ENCODE measurements at places on chromosomes 3 and 15. TPM values are rescaled to one million over a fixed set of nuclear protein-coding genes. Genes with fewer than 3 reads are reported as not detected.

DNA sequence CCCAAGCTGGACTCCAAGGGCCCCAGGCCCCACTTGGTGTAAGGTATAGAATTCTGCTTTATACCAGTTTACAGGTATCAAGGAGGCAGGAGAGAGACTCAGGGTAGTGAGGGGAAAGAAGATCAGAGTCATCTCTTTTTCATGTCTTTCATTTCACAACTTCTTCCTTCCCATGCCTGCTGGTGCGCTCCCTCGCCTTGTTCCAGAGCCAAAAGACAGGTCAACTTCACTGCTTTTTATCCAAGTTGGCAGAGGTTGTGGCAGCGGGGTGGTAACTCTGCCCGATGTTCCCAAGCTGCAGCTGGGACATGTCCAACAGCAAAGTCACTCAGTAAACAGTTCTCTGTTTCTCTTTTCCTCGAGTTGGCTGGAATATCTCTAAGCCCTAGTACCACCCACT lies 86.3 kb upstream of the TCF12 start:
- no peak for DNase-seq

- no peak for DNase-seq
Measured at GRCh38 chr3:194351080-194351672, at the start of gene CPN2. Gene CPN2 (minus strand): TSS chr3:194351328. CDS start chr3:194342702, 8,626 bp downstream.

GRCh38 chr3:46634856-46635255 lies 22.5 kb downstream of the FAM240A start:
- no peak for DNase-seq

- DNase-seq = no peak
Measured at GRCh38 chr3:178623666-178624255, 87.5 kb downstream of the KCNMB2 start.

GRCh38 chr3:45078910-45079522 lies 52.9 kb downstream of the CLEC3B start:
- DNase-seq = peak; percentile 65

DNA sequence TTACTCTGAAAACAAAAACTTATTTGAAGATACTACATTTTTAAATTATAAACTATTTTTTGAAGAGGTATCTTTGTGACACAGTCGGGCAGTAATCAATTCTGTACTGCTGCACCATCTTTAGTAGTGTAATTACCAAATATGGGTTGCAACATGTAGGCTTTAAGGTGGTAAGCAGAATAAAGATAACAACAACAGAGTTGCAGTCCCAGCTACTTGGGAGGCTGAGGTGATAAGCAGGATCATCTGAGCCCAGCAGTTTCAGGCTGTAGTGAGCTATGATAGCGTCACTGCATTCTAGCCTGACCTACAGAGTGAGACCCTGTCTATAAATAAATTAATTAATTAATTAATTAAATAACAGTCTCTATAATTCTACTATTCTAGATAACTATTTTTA lies 6.0 kb downstream of the PLOD2 start:
- DNase-seq = no peak

DNA sequence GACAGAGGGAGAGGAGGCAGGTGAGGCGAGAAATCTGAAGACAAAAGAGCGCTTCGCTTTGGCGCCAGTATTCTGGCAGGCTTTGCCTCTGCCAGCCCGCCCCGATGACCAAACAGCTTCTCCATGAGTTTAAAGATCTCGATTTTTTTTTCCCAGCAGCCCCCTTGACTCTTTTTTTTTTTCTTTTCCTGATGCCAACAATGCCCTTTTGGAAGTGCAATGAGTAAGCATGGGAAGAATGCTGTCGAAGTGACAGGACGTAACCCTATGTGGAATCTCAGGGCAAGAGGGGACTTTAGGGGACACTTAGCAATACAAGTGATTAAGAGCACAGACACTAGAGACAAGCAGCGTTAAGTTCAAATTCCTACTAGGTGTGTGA lies 211.7 kb downstream of the FGF12 start:
- no peak for DNase-seq

DNA sequence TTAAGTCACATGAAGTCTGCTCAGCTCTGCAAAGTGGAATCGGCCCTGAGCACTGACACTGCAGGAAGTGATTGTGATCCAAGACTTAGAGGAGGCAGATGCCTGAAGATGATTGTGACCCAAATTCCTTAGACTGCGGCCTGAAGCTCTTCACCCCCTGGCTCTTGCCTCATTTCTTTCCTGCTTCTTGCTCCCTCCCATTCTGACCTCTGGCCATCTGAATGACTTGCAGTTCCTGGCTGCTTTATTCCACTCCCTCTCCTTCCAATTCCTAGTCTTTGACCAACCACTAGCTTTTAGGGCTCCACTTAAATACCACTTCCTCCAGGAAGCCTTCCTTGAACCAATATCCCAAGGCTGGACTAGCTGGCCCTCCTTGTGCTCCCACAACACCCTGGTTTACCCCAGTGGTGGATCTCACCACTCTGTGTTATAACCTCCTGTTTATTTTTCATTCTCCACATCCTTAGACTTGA lies 9.9 kb upstream of the EPB42 start:
- no peak for DNase-seq

DNA sequence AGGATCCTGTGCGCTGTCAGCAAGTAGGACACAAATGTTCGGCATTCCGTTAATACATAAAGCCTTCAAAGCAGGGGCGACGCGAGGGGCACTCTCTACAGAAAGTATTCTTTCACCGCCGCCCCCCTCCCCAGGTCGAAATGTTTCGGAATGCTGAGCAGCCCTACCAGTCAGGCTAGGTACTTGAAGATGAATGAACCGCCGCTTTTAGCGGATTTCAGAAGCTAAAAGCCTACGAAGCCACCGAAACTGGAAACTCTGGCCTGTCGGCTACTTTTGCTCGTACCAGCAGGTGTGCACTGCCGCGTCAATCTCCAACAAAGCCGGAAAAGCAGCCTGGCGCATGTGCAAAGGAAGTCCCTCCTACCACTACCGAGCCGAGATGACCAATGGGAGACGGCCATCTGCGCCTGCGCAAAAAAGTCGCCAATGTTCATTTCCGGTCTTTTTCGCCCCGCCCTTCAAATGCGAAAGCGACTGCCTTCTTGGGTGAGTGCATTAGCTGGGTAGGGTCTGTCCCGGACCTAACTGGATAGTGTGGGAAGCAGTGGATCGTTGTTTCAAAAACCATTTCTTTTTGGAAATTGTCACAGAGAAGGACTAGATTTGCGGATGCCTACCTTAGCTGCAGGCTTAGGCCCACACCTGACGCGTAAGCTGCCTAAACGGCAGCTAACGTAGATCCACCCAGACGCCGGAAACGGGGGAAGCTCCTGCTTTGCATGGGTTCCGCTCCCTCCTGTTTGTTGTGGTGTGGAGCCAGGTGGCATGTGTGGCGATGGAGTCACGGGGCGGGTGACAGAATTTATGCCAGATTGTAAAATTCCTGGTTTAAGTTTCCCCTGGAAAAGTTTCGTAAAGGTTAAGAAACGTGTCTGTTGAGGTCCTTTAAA lies at the start of gene WDR5B:
Gene WDR5B (minus strand): TSS at position 301 of the 893 bp plus-strand sequence. CDS start 534 bp downstream, outside the sequence.
- peak; percentile 99 for DNase-seq

DNA sequence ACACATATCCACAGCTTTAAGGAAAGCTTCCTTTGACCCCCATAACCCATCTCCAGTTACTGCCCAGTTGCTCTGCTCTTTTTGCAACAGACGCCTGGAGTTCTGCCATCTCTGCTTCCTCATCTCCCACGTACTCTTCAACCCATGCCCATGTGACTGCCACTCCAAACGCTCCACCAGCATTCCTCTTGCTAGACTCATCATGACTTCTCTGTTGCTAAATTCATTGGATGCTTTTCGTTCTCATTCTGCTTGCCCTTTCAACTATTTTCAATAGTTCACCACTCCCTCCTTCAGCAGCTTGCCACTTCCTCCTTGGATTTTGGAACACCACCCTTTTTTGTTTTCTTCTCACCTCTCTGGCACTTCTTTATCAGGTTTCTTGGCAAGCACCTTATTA lies 2.7 kb upstream of the KNSTRN start:
- DNase-seq = no peak

DNA sequence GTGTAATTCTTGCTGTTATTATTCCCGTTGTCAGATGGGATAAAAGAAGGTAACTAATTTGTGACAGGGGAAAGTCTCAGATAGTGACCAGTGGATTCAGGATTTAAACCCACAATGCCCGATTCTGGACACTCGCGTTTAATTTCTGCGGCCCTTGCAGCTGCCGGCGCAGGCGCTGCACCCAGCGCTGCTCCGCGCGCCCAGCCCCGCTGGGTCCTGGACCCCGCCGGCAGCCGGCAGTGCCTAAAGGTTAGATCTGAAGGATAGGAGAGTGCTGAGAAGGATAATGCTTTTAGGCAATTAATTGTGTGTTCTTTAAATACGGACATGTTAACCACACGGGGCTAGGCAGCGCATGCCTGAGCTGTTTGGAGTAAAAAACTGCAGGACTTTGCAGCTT lies 3.6 kb upstream of the MKRN3 start:
- no peak for DNase-seq

DNA sequence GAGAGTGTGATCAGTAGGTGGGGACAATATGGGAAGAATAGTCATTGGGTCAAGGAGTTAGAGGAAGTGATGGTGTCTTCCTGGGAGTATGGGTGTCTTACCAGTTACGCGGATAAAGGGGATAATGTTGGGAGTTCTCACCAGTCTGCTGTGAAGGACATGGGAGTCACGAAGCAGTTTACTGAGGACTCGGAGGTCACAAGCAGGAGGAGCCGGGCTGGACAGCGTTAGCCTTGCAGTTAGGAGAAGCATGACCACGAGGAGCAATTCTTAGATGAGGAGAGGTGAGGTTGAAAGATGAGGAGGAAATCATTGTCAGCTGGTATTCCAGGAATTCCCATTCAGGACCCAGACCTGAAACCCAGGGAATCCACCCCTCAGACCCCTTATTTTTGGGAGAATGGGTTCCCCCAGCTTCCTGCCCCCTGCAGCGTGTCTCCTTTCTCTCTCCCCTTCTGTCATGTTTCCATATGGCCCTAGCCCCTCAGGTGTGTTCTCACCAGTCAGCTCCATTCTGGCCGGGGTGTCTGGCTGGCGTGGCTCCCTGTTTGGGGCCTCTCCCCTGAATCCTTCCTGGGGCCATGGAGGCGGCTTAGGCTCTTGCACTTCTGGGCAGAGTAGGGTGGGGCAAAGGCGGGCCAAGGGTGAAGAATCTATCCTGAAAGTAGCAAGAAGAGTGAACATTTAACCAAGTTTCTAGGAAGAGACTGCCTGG lies 2.1 kb downstream of the THPO start:
- peak; percentile 54 for DNase-seq

GRCh38 chr15:70976851-70977250 lies 84.2 kb downstream of the LRRC49 start:
- DNase-seq = no peak

DNA sequence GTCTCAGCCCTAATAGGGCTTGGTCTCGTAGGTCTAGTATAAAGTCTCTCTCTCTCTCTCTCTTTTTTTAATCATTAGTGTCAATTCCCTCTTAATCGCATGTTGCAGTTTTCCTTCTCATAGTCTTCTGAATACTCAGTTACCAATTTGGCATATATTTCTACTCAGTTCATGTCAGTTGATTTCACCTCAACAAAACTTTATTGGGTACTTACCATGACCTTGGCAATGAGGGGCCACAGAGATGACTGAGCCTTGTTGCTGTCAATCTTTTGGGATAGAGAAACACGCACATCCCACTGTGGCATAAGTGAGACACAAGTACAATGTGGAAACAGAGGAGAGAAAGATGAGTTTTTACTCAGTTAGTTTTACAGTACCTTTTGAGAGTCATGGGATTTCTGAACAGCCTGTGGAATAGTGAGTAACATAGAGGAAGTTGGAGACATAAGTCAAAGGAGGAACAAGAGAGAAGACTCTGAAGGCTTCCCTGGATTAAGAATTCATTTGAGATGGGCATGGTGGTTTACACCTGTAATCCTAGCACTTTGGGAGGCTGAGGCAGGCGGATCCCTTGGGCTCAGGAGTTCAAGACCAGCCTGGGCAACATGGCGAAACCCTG lies 150.2 kb upstream of the CBLB start:
- DNase-seq = no peak

DNA sequence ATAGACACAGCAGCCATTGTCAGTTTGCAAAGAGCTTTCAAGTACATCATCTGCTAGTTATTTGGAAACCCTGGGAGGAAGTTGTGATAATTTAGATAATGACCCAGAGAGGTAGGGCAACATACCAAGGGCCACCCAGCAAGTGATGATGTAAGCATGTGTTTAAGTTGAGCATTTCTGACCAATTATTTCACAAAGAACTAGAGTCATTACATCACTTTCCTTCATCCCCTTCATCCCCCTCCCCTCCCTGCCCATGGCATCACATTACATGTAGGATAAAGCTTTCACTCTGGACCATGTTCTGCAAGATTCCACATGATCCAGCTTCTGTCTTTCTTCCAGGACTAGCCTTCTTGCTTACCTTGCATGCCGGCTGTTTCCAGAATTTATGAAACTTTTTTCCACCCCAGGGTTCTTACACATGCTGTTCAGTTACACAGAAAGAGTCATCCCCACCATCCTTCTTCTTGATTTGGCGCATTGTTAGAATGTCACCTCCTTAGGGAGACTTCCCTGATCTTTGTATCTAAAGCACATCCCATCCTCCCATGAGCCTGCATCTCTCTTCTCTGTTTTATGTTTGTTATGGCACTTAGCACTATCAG lies 71.3 kb downstream of the PTPRG start:
- DNase-seq = no peak

GRCh38 chr3:16589867-16590624 lies 15.2 kb downstream of the DAZL start:
- DNase-seq = no peak

DNA sequence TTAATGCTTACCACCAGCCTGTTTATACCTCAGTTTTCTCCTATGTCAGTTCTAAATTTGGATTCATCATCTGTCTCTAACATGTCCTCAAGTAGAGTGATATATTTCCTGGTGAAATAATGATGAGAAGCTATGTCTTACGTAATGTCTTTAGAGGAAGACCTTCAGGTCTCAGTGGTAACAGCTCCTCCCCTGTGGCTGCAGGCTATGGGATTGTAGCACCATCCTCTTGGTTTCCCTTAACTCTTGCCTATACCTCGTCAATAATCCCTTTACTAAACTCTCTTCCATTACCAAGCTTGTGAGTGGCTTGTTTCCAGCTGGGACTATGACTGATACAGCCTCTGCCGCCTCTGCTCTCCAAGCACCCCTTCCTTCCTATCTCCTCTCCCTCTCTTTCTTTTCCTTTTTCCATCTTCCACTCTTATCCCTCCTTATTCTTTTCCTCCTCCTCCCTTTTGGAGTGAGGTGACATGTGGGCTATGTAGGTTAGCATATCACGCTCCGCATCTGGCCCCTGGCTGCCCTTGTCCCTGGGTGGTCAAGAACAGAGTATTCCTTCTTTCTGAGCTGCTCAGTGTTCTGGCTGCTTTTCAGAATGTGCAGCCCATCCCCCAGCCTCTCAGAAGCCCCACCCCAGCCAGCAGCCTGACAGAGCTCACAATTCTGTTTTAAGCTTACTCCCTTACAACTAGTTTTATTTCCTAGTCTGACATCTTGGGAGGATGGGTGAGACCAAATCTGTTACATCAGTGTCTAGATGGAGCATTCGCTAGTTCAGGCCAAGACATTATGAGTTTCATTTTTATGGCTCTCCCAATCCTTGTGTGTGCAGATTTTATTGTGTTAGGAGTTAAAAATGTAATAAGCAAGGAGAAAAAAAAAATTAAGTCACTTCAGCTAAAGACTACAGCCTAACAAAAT lies 75.0 kb upstream of the RNU6-1 start:
- DNase-seq = peak; percentile 61

GRCh38 chr3:143314251-143315093 lies 194.9 kb downstream of the CHST2 start:
- no peak for DNase-seq

TRH gene
- not detected for total RNA-seq

LMOD3 gene
- total RNA-seq = not detected

DUT gene
- total RNA-seq = 98.2 TPM

CYP8B1 gene
- not detected for total RNA-seq

TLR9 gene
- total RNA-seq = not detected

TPRG1 gene
- total RNA-seq = 0.35 TPM

RTP4 gene
- not detected for total RNA-seq

UPK1B gene
- 0.66 TPM for total RNA-seq

WNT7A gene
- 0.04 TPM for total RNA-seq

All from GM23338 (cell line).